Transverse colon (tissue), 4 donors: ENCODE measurements at places on chromosomes 3 and 15. TPM values are rescaled to one million over a fixed set of nuclear protein-coding genes. Genes with fewer than 3 reads are reported as not detected.

DNA sequence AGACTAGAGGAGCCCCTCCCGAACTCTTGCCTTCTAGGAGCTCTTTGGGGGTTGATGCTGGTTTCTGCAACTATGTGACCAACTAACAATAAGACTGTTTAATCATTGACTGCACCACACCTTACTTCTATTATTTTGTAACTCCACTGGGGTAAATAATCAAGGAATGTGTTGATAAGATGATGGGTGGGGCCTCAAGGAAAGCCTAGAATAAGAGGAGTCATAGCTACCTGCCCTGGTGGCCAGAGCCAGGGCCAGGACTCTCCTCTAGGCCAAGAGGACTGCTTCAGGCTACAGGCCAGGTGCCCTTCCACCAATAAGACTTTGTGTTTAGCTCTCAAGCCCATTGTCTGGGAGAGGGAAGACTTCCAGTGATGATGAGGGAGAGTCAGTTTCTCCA is 41.2 kb upstream of the PIAS1 start:
- no peaks in the 10 kb centered on the region for H3K27me3 ChIP-seq
- DNase-seq = no peak
- no peaks in the 10 kb centered on the region for H3K36me3 ChIP-seq
- H3K4me1 ChIP-seq = no peaks in the 10 kb centered on the region
- H3K27ac ChIP-seq = no peak overlapping the region
- no peak overlapping the region for H3K4me3 ChIP-seq

- H3K36me3 ChIP-seq = no peaks in the 10 kb centered on the region
- no peak overlapping the region for H3K27ac ChIP-seq
- H3K4me3 ChIP-seq = no peak overlapping the region
- DNase-seq = peak; percentile 24
Observed at GRCh38 chr3:58214484-58215316, 3.9 kb upstream of the DNASE1L3 start.

GRCh38 chr3:58216496-58217195 is 5.9 kb upstream of the DNASE1L3 start:
- H3K4me1 ChIP-seq = no peaks in the 10 kb centered on the region
- no peak overlapping the region for H3K4me3 ChIP-seq
- no peaks in the 10 kb centered on the region for H3K27me3 ChIP-seq
- H3K36me3 ChIP-seq = no peaks in the 10 kb centered on the region

DNA sequence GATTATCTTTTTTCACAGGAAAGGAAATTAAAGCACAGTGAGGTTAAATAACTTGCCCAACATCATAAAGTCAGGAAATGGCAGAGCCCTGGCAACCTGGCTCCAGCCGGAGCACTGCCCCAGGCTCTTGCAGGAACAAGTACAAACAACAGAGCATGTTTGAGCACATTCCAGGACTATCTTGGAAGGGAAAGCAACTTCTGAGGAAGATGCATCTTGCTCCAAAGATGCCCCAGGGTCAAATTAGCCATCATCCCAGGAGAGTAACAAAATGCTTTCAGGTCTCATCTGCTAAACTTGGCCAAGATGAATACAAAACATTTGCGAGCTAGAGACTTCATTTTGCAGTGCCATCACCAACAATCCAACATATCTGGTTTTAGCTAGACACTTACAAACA is 162.4 kb upstream of the LRRN1 start:
- H3K4me1 ChIP-seq = no peaks in the 10 kb centered on the region
- DNase-seq = no peak
- no peak overlapping the region for H3K4me3 ChIP-seq
- H3K27me3 ChIP-seq = no peaks in the 10 kb centered on the region

Gene BOC
- 15.2 TPM for total RNA-seq

- H3K4me3 ChIP-seq = no peak overlapping the region
- H3K36me3 ChIP-seq = no peaks in the 10 kb centered on the region
- no peak overlapping the region for H3K27ac ChIP-seq
- no peaks in the 10 kb centered on the region for H3K27me3 ChIP-seq
- H3K4me1 ChIP-seq = no peaks in the 10 kb centered on the region
Observed at GRCh38 chr3:32307591-32307990, 69.1 kb downstream of the CMTM8 start.

Gene P2RY14
- not detected for total RNA-seq

Gene HDC
- not detected for total RNA-seq

Gene PLSCR5
- not detected for total RNA-seq

DNA sequence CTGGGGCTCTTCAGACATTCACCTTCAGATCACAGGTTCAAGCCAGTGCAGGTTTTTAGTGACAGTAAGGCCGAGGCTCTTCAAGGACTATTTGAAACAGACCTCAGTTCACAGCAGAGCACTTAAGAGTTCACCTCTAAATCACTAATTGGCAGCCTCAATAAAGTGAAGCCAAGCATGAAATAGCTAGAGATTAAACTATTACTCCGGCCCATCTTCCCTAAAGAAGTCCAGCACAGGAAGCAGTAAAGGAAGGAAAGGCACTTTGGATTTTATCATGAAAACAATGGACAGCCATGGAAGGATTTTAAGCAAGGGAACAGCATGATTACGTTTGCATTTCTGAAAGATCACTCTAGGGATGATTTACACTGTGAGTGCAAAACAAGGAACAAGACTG is 27.6 kb upstream of the ARL6 start:
- H3K27ac ChIP-seq = no peak overlapping the region
- no peak for DNase-seq
- no peaks in the 10 kb centered on the region for H3K27me3 ChIP-seq
- H3K4me3 ChIP-seq = no peak overlapping the region

GRCh38 chr15:56804279-56804678 is 71.0 kb upstream of the ZNF280D start:
- H3K4me3 ChIP-seq = no peak overlapping the region
- H3K4me1 ChIP-seq = no peaks in the 10 kb centered on the region
- no peaks in the 10 kb centered on the region for H3K36me3 ChIP-seq
- no peak for DNase-seq

Gene GRK7
- total RNA-seq = 0.16 TPM

DNA sequence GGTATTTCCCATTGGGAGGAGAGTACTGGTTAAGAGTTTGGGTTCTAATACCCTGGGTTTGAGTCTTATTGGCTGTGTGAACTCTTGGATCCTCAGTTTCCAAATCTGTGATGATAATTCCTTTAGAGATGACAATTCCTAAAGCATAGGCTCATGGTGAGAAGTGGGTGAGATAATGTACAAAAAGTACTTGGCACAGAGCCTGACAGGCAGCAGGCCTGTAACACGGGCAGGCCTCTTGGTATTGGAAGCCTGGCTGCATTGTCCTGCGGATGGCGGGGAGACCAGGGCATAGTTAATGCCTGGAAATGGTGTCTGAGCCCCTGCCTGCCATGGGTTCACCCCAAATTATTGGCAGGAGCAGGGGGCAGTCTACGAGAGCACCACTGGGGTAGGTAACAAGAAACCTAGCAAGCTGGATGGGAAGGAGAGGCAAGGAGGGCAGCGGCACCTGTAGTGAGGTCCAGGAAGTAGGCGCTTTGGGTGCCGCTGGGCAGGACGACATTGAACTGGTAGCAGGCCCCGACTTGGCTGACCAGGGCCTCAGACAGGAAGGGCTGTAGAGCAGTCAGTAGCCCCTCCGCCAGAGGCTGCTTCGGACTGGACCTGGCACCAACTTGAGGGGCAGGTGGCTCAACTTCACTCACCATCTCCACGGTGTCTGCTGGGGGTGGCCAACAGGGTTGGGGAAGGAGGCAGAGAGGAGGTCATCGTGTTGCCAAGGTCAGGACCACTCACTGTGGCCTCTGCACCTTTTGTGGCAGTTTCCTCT is 7.7 kb downstream of the STOML1 start:
- H3K36me3 ChIP-seq = no peaks in the 10 kb centered on the region
- peaks cover 44% of the 10 kb centered on the region for H3K4me1 ChIP-seq
- no peak for DNase-seq
- H3K27me3 ChIP-seq = no peaks in the 10 kb centered on the region
- H3K4me3 ChIP-seq = no peak overlapping the region

Gene SCN11A
- total RNA-seq = 1.9 TPM

Gene CYP19A1
- not detected for total RNA-seq

GRCh38 chr15:40285554-40286011 is 2.7 kb upstream of the ANKRD63 start:
- DNase-seq = no peak
- no peaks in the 10 kb centered on the region for H3K36me3 ChIP-seq
- H3K27me3 ChIP-seq = peaks cover 39% of the 10 kb centered on the region
- H3K27ac ChIP-seq = no peak overlapping the region
- peaks cover 32% of the 10 kb centered on the region for H3K4me1 ChIP-seq

DNA sequence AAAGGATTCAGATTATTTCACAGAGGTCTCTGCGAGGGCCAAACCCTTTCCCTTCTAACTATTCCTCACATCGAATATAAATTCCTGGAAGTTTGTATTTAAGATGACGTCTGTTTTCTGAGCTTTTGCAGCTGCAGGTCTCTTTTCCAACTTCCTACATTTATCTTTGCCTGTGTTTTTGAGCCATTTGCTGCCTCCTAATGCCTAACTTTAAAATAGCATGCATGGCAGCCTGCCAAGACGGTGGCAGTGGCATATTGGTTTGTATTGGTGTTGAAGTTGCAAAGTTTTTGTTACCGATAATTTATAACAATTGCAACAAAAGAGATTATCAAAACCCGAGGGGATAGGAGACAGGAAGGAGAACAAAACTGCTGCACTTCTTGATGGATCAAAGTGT is 187.1 kb upstream of the DNAJC19 start:
- H3K4me1 ChIP-seq = no peaks in the 10 kb centered on the region
- H3K27me3 ChIP-seq = no peaks in the 10 kb centered on the region
- peak; percentile 43 for DNase-seq
- H3K27ac ChIP-seq = no peak overlapping the region
- H3K36me3 ChIP-seq = no peaks in the 10 kb centered on the region

Gene FES
- 16.8 TPM for total RNA-seq

DNA sequence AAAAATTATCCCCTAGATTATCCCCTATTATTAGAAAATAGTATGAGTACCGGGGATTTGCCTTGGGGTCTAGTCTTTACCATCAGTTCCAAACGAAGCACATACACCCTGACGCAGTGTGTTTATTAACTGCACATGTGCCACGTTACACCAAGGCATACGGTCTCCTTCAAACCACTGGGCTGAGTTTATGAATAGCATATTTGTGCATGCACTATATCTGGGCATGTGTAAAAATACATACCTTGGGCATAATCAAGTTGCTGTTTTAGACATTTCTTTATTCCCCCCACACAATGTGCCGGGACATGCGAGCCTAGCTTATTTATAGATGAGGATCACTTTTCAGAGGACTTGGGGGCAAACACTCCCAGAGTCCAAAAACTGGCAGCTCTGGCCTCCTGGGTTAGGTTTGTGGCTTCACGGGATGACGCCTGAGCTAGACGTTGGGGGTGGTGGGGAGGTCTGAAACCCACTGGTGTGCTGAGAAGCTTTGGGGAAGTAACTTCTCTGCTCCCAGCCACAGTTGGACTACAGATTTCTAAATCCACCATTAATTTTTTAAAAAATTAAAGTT is 16.2 kb downstream of the IGDCC4 start:
- H3K4me1 ChIP-seq = no peaks in the 10 kb centered on the region
- DNase-seq = no peak
- H3K36me3 ChIP-seq = no peaks in the 10 kb centered on the region
- no peak overlapping the region for H3K27ac ChIP-seq

- H3K4me3 ChIP-seq = no peak overlapping the region
- H3K27me3 ChIP-seq = peaks cover 52% of the 10 kb centered on the region
Observed at GRCh38 chr15:68429691-68430470, 2.1 kb downstream of the ITGA11 start.

DNA sequence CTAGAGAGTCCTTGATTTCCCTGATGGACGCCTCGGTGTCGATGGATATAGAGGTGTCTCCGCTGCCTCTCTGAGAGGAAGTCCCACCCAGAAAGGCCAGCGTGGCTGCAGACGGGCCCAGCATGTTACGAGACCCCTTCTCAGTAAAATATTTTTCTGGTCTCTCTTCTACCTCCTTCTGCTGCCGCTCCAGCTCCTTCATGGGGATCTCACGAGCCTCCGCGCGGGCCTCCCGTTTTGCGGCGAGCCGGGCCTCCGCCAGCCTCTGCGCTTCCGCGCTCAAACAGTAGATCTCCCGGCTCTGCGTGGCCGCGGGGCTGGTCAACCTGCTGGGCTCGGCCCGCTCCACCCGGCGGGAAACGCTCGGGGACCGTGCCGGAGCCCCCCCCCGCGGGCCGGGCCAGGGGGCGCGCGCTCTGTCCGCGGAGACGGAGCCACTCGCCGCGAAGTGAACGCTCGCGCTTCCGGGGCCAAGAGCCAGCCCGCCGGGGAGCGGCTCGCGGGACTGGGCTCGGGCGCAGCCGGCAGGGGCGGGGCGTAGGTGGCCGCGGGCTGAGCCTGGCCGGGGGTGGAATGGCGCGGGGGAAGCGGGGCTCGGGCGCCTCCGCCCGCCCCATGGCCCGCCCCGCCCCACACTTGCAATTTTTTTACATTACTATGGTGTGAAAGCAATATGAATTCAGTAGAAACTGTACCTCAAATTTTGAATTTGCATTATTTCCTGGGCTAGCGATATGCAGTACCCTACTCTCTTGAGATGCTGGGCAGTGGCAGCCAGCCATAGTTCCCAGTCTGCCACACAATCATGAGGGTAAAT is 10.2 kb upstream of the KCNMB3 start:
- H3K4me1 ChIP-seq = no peaks in the 10 kb centered on the region
- peak; percentile 79 for DNase-seq
- H3K27ac ChIP-seq = peak overlapping the region; percentile 72
- no peaks in the 10 kb centered on the region for H3K36me3 ChIP-seq
- no peaks in the 10 kb centered on the region for H3K27me3 ChIP-seq

Gene CCR3
- total RNA-seq = not detected

Gene ADAMTSL3
- total RNA-seq = 7.5 TPM

DNA sequence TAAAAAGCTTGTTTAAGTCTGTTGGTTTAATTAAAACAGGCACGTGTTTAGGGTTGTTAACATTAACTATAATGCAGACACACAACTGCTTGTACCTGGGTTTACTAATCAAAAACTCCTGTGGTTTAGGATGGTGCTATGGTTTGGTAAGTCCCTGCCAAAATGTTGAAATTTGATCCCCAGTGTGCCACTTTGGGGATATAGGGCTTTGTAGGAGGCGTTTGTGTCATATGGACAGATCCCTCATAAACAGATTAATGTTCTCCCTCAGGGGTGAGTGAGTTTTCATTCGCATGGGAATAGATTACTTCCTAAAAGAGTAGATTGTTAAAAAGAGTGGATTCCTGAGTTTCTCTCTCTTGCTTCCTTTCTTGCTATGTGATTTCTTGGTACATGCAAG is 18.7 kb upstream of the GK5 start:
- DNase-seq = no peak
- no peaks in the 10 kb centered on the region for H3K27me3 ChIP-seq
- no peak overlapping the region for H3K4me3 ChIP-seq
- no peak overlapping the region for H3K27ac ChIP-seq

DNA sequence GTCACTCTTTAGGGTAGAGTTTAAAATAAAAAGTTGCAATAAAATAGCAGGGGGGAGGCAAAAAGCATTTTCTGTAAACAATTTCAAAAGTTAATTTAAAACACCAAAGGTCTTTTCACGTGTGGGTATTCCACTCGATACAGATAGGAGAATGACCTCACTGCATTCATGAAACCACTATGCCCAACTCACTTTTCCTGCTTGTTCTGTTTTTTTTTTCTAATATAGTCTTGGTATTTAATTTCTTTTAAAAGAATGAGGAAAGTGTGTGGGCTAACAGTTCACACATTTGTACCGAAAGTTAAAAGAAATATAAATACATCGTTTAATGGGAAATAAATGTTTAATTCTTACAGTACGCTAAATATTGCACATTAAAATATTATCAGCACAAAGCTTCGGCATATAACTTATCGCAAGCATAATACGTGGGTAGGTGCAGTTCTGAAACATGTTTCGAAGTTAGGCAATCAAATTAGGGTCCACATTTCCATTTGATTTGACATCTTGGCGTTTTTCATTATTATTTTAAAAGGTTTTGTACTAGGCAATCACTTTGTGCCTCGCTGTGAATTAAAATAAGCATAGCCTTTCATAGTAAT is 41.4 kb downstream of the VGLL4 start:
- peak overlapping the region; percentile 86 for H3K27ac ChIP-seq
- DNase-seq = no peak
- no peaks in the 10 kb centered on the region for H3K36me3 ChIP-seq
- peaks cover 50% of the 10 kb centered on the region for H3K4me1 ChIP-seq

Gene ALPK3
- total RNA-seq = 1.1 TPM
